ENCODE measurements at places on chromosomes 3 and 15. TPM values are rescaled to one million over a fixed set of nuclear protein-coding genes. Genes with fewer than 3 reads are reported as not detected.

The FOXL2NB gene
- total RNA-seq, result under 0.01 TPM

The SMCO1 gene
- not detected for total RNA-seq

The PLSCR5 gene
- not detected for total RNA-seq

The CISH gene
- 0.94 TPM for total RNA-seq

The PSTPIP1 gene
- total RNA-seq, result 1.4 TPM

The RFX7 gene
- total RNA-seq, result 1.2 TPM

The HCLS1 gene
- total RNA-seq, result 0.60 TPM

The GJD2 gene
- total RNA-seq, result not detected

The MTFMT gene
- 7.0 TPM for total RNA-seq

The CPNE4 gene
- not detected for total RNA-seq

The IQCF6 gene
- total RNA-seq, result not detected

The GP9 gene
- not detected for total RNA-seq

The DUOXA2 gene
- total RNA-seq, result not detected

The ANKUB1 gene
- total RNA-seq, result not detected

The GOLGA6L10 gene
- 0.35 TPM for total RNA-seq

The CCR5 gene
- total RNA-seq, result not detected

The PRTG gene
- total RNA-seq, result 0.70 TPM

The C2CD4A gene
- not detected for total RNA-seq

The NDN gene
- 35.7 TPM for total RNA-seq

The IMP3 gene
- total RNA-seq, result 110 TPM

The CELF6 gene
- total RNA-seq, result 0.35 TPM

The SKOR1 gene
- total RNA-seq, result under 0.01 TPM
